Suprapubic skin (tissue), 4 donors: ENCODE measurements at places on chromosomes 7 and 10.

DNA sequence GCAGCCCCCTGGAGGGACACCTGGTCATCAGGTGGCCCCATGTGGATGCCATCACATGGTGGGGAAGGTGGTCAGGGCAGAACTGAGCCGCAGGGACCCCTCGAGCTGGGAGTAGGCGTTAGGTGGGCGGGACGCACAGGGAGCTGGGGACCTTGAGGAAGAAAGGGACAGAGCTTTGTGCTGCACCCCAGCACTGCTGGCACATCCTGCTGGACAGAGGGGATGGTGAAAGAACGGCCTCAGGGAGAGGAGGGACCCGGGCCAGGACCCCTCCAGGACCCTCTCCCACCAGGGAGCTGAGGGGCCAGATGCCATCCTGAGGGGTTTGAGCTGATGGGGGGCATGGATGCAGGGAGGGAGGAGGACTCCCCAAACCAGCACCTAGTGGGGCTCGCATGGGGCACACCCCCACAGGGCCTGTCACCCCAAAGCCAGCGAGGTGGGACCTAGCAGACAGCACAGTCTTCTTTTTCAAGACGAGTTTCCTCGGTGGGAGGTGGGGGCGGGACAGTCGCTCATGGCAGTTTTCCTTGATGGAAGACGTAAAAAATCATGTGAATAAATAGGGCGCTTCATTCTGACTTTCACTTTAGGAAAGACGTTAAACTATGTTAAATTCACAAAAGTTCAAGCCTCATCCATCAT, 43.3 kb downstream of the STK32C start:
- DNase-seq, result no peak

DNA sequence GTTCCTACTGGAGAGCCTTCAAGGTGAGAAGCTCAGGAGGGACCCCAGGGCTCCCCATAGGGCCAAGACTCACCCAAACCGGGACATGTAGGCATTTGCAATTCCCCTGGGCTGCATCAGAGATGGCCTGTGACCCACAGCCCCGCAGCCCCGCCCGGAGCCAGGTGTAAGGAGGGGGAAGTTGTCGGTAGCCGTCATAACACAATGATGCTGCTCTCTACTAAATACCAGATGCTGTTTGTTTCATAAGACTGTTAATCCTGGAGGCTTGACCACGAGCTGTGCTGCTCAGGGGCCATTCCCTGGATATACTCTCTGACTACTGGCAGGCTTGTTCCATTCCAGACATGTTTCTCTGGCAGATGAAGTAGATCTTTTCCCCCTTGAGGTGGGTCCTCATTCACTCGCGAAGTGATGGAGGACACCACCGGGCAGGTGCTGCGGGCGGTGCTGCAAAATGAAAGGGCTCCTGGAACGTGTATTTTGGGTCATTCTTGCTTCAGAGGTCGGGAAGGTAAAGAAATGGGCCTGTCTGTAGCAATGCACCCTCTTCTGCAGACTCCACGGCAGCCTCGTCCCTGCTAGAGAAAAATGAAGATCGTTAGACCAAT, 61.1 kb downstream of the MKI67 start:
- DNase-seq, result peak; percentile 84

DNA sequence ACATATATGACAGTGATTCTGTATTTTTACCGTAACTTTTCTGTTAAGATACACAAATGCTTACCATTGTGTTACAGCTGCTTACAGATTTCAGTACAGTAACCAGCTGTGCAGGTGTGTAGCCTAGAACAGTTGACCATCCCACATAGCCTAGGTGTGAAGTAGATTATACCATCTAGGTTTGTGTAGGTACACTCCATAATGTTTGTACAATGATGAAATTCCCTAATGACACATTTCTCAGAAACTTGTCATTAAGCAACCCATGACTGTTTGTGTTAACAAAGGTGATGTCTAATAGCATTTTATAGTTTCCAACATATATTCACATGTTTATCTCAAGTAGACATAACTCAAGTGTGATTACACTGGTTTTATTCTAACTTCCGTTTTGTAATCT, 218.5 kb downstream of the PLXDC2 start:
- no peak for DNase-seq

- DNase-seq, result no peak
Measured at GRCh38 chr7:4269746-4270145, 412.3 kb upstream of the FOXK1 start.

DNA sequence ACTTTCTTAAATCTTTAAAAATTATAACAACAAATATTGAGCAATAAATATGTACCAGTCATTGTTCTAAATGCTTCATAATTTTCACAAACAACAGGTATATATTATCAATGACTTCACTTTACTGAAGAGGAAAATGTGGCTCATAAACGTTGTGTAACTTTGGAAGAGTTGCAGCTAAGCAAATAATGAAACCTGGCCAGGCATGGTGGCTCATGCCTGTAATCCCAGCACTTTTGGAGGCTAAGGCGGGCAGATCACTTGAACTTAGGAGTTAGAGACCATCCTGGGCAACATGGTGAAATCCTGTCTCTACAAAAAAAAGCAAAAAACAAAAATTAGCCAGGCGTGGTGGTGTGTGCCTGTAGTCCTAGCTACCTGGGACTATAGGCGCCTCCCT, 71.9 kb upstream of the AMPH start:
- DNase-seq, result no peak

GRCh38 chr10:21488957-21489446, 36.5 kb downstream of the SKIDA1 start:
- DNase-seq, result no peak

- DNase-seq, result no peak
Measured at GRCh38 chr10:14421941-14422340, 91.2 kb upstream of the FRMD4A start.

DNA sequence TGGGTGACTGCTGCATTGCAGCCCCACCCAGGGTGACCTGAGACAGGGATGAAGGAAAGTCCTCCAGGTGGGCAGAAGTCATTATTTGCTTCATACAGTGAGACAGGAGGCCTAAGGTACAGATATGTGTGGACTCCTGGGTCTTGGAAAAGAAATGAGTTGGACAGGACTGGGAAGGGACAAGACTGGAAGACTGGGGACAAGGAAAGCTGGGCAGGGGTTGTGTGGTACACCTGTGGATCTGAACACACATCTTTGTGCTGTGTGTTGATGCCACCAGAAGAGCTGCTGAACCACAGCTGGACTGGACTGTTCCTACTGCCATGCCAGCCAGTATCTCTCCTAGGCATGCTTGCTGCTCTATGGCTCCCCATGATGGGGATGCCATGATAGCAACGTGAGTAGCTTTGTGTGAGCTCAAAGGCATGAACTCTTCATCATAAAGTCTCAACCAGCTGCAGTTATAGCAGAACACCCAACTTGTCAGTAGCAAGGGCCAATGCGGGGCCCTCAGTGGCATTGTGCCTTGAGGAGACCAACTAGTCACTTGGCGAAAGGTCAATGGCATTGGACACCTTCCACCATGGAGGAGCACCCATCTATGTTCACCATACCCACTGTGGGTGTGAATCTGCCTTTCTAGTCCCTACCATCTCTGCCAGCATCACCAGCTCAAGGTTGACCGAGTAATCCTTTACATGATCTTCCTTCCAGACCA, 76.0 kb upstream of the GRB10 start:
- DNase-seq, result no peak

- DNase-seq, result no peak
Measured at GRCh38 chr10:89003344-89003743, 12.7 kb downstream of the FAS start.

DNA sequence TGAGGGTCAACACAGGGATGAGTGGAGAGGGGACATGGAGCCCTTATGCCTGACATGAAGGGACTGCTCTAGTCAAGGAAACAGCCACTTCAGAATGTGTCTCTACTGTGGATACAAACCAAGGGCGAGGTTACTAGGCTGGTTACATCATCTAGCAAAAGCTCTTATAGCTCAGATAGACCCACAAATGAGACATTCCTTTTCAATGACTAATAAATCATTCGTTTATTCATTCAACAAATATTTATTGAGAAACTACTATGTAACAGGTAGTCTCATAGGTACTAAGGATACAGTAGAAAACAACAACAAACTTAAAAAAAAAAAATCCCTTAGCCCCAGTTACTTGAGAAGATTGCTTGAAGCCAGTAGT, 219.5 kb downstream of the KIAA1217 start:
- DNase-seq, result no peak

DNA sequence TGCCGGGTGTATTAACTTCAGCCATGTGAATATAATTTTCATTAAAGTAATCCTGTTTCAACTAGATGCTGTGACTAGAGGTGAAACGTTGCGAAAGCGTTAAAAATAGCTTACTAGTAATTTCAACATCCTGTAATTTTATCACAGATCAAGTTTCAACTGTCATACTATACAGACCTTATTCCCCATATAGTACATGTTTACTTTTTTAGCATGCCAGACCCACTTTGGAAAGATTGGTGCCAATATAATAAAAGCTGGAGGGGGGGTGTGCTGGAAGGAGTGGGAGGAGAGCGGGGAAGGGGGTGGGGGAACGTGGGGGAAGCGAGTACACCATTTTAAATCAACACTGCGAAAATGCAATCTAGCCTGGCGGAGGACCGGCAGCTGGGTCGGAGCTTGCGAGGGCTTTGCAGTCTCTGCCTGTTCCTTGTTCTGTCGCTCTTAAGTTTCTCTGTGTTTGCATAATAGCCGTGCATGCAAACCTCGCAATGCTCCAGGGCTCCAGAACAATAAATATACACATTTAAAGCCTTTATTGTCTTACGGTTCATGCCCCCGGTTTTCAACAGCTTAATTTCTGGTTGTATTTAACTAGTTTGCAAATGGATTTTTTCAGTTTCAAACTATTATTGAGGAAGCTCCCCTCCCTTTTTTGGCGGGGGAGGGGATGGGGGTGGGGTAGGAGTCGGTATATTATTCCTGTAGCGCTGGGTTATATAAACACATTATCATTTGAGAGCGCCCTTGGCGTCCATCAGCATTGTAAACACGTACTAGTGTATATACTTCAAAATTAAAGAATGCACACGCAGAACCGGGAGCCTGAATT, 1.3 kb upstream of the ARID5B start:
- no peak for DNase-seq

- no peak for DNase-seq
Measured at GRCh38 chr10:5666841-5667630, 641 bp upstream of the ASB13 start.

DNA sequence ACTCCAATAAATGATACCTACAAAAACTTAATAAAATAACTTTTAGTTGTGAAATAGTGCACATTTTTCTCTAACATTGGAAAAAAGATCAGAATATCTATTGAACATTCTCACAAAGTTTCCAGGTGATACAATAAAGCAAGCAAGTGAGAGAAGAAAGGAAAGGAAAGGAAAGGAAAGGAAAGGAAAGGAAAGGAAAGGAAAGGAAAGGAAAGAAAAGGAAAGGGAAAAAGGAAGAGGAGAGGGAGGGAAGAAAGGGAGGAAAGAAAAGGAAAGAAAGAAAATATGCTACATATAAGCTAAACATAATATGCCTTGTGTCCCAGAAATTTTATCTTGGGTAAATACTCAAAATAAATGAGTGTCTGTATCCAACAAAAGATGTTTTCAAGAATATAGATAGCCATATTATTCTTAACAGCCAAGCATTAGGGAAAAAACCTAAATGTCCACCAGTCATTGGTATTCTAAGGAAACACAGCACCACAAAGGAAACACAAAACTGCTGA, 510.2 kb upstream of the ZWINT start:
- no peak for DNase-seq

DNA sequence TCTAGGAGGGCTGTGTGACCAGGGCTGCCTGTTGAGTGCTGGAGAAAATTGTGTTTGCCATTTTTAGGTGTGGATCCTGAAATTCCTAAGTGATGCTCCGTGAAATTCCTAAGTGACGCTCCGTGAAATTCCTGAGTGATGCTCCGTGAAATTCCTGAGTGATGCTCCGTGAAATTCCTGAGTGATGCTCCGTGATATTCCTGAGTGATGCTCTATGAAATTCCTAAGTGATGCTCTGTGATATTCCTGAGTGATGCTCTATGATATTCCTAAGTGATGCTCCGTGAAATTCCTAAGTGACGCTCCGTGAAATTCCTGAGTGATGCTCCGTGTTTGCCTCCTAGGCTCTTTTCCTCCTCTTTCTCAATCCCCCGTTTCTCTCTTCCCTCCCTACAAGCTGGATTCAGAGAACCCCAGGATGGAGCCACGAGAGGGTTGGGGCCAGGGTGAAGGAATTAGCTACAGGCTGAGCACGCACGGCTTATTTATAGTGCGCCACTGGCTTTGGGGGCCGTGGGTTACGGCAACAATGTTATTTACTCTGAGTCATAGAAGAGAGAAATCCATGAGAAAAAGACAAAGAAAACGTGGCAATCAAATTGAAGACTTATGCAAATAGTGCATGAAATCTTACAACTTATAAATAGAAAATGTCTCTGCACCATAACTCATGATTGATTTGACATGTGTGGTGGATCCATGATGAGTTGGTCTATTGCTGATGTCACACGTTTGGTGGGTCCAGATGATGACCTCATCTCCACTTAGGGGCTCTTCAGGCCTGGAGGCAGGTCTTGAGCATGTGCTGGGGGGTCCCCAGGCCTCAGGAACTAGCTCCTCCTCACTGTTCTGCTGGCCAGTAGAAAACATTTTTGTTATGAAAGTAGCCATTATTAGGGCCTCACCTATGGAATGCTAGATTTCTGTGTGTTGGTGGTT, 224.6 kb downstream of the WDR37 start:
- no peak for DNase-seq
